NCI-H187 treated with DMSO at 0.1 percent for 48 hours (cell line): ENCODE measurements at places on chromosomes 5 and 9.

DNA sequence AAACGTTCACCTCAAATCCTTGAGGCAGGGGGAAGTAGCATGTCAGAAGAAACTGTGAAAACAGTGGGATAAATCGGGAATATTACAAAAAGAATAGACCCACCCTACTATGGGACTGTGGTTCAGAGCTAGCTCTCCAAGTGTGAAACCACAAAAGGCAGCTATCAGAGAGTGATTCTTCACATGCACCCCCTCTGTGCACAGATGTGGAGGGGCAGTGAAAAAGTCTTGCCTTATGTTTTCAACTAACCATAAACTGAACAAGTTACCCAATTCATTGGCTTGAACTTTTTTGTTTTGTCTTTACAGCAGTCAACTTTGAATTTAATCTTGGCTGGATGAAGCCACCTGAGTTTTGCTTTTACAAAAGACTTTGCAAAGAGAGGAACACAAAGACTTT, 98.8 kb upstream of the NR4A3 start:
- no peak for DNase-seq

GRCh38 chr9:81844131-81844567, 84.1 kb upstream of the SPATA31D4 start:
- no peak for DNase-seq

GRCh38 chr5:160799184-160799583, 52.8 kb downstream of the ATP10B start:
- peak; percentile 96 for DNase-seq

DNA sequence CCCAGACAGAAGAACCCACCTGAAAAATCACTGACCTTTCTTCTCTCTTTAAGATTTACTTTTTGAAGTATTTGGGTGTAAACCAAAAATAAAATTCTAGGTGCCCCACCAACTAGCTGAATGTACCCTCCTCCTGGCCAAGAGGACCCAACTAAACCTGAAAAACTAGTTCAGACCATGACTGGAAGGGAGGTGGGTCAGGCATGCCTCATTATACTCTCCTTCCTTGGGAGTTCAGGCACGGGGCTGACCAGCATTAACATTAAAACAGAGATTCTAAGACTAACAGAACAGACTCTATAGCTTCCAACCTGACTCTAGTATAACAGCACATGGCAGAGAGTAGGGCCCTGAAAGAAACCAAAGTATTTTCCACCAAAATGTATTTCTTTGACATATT, 61.4 kb downstream of the CERT1 start:
- no peak for DNase-seq

GRCh38 chr9:98161851-98162250, 30.6 kb downstream of the CORO2A start:
- no peak for DNase-seq

GRCh38 chr9:95116002-95116807, 201.3 kb downstream of the FANCC start:
- no peak for DNase-seq

GRCh38 chr5:109601736-109602135, 88.0 kb upstream of the MAN2A1 start:
- DNase-seq: no peak

DNA sequence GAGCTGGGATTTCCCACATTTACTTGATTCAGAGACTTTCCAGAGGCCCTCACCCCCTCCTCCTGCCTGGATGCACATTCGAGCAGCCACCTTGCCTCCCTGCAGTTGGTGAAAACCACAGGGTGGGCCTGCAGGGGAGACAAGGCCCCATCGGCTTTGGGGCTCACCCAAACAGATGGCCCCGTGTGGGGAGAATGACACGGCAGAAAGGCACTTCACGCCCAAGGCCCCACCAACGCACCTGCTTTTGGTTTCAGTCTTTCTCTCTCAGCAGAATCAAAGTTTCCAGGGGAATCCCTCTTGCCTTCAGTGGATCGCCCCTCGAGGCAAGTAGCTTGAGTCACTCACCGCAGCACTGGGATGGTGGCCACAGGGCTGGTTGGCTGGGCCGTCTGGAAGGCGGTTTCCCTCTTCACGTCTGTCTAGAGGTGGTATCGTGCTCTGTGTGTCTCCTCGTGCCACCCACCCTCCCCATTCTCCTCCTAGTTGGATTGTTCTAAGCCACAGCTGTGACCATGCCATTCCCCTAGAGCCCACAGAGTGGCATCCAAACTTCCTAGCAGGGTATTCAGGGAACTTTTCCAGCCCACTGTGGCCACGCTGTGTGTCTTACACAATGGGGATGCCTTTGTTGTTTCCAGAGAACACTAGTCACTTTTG, 31.8 kb downstream of the SEC61B start:
- no peak for DNase-seq

DNA sequence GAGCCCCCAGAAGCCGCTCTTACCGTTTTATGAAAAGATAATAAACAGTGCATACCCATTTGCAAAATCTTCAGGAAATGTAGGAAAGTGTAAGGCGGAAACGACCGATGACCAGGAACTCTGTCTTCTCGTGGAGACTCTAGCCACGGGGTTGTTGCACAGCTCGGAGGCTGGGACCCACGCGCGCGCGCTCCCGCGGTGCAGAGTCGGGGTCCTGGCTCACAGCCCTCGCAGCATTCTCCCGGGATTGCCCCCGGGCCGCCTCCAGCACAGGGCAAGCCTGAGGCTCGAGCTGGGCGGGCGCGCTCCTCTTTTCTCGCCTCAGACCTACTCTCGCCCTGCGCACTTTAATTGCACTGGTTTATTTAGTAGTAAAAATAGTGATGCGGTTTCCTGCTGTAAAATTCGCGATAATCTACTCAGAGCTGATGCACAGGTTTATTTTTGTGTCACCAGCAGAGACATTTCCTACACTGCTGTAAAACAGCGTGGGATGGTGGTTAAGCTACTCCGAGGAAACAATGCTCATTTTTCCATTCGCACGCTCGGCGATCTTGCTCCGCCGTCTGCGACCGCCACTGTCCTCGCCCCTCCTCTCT, 15.5 kb downstream of the TRIM7 start:
- DNase-seq: no peak
